ENCODE measurements at places on chromosomes 4 and X.

DNA sequence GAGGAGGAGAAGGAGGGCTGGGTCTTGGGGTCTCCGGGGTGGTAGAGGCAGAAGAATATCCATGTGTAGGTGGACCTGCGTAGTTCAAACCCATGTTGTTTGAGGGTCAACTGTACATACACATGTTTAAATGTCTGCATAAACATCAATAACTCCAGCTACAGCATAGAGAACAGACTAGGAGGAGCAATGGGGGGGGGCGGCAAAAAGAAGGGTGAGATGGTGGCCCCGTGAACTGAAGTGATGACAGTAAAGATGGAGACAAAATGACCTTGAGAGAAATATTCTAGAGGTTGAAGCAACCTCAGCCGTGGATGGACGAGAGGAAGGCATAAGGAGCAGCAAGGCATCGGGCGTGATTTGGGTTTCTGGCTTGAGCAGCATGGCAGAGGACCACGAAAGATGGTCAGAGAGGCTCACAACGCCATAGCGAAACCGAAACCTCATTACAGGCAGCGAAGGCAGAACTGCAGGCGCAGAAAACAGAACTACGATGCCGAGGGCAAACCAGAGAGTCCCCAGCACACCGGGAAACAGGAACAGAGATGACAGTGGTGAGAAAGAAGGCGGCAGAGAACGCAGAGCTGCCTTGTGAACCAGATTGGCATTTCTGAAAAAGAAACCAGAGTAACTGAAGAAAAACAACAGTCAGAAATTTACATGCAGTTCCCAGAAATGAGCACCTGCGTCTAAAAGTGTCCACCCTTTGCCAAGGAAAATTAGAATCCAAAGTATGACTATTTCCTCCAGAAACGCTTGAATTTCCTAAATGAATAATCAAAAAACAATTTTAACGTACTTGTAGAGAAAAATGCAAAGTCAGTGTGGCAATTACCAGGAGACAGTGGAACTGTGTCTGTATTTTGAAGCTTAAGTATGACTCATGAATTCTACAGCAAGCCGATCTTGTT is 50.3 kb upstream of the ENPP6 start:
- DNase-seq, result peak; percentile 30

GRCh38 chr4:72055566-72055965 is 23.8 kb downstream of the NPFFR2 start:
- no peak for DNase-seq

- DNase-seq, result no peak
Measured at GRCh38 chr4:151675411-151675971, 85.3 kb downstream of the GATB start.

DNA sequence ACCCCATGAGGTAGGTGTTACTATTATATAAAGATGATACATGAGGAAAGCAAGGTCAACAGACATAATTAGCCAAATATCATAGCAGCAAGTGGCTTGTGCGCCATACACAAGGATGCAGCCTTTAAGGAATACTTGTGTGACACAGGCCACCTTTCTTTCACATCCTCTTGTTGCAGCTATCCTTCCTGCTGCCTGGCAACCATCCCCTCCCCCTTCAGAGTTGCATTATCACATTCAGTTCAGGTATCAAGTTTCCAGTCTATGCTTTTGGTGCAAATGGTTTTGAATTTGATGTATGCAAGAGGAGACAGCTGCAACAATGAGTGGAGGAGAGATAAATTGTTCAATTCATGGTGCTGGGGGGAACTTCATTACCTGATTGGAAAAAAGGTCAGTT is 6.4 kb downstream of the ZCCHC18 start:
- DNase-seq, result no peak

DNA sequence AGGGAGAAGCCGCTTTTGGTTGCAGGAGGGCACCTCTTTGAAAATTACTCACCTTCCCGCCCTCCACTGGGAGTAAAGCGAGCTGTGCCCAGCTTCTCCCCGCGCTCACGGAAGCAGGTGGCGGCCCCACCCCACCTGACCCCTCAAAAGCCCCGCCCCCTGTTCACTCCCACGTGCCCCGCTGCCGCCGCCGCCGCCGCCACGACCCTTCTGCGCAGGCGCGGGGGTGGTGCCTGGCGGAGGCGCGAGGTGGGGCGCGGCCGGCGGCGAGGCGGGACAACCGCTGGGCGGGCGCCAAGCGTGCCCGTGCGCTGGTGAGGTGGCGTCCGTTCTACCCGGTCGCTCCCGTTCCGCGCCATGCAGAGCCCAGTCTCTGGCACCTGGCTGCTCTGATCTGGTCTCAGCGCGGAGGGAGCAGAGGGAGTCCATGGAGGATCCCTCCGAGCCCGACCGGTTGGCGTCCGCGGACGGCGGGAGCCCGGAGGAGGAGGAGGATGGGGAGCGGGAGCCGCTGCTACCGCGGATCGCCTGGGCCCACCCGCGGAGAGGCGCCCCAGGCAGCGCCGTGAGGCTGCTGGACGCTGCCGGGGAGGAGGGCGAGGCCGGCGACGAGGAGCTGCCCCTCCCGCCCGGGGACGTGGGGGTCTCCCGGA is at the start of gene PI4K2B:
PI4K2B (plus strand) TSS at position 297 of the 653 bp plus-strand sequence; CDS start at position 428, 131 bp downstream.
- peak; percentile 89 for DNase-seq

DNA sequence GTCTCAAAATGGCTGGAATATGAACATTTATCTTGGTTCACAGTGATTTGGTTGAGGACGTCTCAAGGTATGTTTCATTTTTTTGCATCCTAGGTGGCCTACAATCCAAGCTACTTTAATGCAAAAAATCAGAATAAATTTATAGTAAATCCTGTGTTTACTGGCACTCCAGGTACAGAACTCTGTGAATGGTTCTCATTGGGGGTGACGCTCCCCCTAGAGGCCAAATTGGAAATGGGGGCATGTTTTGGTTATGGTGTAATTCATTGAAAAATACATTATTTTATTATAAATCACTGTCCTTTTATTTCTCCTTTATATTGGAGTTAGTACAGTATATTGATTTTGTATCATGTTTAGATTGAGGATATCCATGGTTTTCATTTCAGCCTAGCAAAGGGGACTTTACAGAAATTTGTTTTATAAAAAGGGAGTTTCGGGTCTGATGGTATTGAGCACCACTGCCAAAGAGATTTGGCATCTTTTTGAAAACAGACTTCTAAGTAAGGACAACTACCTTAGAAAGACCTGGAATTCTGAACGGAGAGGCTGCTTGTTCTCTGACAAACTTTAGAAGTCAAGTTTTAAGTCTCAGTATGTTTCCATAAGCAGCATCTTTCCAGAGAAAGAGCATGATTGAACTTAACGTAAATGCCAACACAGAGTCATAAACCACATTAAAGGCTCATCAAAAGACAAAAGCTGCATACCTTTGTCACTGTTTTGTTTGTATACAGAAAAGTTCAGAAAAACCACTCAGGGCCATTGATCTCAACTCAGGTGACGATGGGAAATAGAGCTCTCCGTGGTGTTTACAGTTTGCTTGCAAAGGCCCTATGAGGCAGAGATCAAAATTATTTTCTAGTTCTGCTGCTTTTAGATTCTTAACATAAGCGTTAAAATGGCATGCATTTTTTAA is 19.4 kb downstream of the MTM1 start:
- DNase-seq, result no peak
